SHP77 treated with DMSO at 0.1 percent for 48 hours (cell line): ENCODE measurements at places on chromosomes 16 and 17.
A peak's percentile ranks its signal among the peaks of the same experiment; 100 is the strongest.

- DNase-seq: no peak
Observed at GRCh38 chr16:79212114-79212791, 388.3 kb downstream of the MAF start.

- DNase-seq: no peak
Observed at GRCh38 chr17:62929320-62929719, 36.7 kb upstream of the TANC2 start.

DNA sequence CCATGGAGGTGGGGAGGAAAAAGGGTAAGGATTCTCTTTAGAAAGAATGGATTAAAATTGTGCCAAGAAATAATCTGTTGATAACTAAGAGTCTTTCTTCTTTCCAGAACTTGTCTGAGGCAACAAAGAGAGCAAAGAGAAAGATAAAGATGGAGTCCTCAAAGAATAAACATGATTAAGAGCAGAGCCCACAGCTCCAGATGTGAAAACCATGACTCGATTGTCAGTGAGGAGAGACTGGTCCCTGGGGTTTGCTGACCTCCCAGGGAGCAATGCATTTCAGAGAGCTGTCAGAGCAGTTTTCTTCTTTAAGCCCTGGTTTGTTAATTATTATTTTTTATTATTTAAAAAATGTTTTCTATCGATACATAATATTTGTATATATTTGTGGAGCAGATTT lies 74.6 kb downstream of the TMEM100 start:
- DNase-seq: no peak

DNA sequence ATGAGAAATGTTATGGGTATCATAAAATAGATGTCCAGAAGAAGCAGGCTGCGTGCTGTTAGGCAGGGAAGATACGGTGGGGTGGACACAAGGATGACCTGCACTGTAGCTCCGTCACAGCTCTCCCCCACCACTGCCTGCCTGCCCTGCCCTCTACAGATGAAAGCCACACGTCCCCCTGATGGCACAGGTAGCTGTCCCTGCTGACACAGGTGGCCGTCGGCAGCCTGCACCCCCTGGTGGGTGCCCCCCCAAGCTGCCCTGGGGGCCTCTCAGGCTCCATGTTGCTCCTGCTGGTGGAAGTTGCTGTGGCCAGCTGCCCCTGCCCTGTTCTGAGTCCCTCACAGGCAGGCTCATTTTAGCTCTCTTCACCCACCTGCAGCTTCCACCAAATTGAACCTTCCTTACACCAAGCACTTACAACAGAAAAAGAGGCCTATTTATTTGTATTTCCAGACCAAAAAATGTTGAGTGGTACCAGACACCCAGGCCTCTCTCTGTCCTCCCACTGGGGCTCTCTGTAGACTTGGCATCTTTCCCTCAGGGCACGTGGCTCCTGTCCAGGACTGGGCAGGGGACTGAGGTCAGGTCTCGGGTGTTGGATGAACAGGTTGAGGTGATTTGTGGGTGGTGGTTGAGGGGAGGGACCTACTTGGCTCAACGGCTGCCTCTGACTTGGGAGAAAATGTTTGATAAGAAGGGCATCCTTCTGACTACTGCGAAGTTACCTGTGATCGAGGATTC lies 50.1 kb upstream of the CACNG5 start:
- no peak for DNase-seq

DNA sequence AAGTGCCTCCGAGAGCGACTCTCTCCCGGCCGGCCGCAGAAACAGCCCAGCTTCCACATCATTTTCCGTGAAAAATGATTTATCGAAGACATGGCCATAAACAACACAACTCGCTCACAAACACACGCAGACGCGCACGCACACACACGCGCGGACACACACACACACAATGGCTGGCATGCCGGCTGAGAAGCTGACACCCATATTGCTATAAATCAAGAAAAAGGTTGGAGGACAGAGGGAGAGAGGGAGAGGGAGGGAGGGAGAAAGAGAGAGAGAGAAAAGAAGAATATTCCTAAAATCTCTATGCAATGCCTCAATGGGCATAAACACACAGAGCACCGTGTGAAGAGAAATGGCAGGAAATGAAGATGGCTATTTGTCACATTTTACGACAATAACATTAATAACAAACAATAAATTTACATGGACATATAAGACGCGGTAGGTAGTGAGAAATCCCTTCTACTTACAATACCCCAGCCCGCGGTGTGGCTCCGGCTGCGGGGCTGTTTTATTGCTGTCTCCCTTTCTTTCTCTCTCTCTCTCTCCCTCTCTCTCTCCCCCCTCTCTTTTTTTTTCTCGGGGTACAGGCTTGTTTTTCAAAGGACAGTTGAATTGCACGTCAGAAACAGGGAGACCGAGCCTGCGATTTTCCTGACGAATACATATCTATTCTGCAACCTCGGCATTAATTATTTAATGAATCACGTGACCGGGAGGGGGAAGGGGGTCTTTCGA lies 9.5 kb downstream of the HOXB4 start:
- no peak for DNase-seq

DNA sequence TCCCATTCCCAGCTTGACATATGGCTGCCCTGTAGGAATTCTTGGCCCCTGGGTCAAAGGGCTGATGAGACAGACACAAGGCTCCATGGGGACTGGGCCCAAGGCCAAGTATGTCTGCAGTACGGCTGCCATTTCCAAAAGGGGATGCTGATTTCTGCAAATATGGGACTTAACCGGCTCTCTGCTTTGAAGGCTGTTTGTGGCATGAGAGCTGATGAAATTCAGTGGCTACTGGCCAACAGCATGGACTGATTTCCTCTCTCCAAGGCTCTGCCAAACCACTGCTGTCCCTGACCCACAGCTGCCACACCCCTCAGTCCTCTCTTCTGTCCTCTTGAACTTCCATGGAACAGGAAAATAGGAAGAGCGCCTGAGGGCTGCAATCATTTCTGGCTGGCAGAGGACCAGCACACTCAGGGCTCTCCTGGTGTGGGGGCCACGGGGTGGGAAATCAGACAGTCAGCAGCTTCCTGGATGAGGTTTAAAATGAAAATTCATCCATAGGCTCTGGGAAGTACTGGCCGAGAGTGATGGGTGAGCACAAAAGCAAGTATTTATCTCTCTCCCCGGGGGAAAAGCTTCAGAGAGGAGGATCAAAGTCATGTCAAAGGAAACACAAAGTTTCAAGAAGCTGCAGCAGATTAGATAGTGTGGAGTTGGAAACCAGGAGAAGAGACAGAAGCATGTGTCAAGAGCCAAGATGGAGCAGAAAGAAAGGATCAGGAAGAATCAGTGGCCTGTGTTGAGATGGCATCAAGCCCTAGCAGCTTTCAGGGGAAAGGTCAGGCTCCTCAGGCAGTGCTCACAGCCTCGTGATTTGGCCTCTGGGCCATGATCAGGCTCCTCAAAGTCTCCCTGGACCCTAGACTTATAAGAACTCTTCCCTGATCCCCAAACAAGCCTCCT lies 64.1 kb upstream of the SREBF1 start:
- peak; percentile 73 for DNase-seq

DNA sequence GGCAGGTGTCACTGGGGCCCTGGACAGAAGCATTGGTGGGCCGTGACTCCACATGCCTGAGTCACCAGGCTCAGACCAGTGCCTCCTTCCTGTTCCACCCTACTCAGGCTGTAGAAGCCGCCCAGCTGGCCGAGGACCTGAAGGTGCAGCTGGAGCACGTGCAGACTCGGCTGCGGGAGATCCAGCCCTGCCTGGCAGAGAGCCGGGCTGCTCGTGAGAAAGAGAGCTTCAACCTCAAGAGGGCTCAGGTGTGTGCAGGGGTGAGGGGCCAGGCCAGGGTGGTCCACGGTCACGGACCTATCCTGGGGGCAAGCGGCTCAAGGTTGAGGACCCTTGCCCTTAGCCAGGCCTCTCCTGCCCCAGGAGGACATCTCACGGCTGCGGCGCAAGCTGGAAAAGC lies 9.6 kb downstream of the RNF40 start:
- no peak for DNase-seq

GRCh38 chr16:88610080-88610479 lies 28.3 kb upstream of the IL17C start:
- DNase-seq: no peak

- no peak for DNase-seq
Observed at GRCh38 chr16:25187491-25187795, 29.3 kb upstream of the AQP8 start.
